CD8-positive, alpha-beta memory T cell (primary cell): ENCODE measurements at places on chromosomes 2 and 18.

DNA sequence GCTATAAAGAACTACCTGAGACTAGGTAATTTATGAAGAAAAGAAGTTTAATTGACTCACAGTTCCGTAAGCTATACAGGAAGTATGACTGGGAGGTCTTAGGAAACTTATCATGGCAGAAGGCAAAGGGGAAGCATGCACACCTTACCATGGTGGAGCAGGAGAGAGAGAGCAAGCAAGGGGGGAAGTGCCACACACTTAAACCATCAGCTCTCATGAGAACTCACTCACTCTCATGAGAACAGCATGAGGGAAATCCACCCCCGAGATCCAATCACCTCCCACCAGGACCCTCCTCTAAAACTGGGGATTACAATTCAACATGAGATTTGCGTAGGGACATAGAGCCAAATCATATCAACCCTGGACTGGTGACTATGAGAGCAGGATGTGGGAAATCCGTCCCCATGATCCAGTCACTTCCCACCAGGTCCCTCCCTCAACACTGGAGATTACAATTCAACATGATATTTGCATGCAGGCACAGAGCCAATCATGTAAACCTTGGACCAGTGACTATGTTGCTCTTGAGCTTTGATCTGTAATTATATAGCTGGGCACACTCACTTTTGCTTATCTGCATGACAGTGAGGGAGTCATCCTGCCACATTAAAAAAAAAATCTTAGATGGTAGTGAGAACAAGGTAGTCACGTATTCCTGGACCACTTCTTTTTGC is 12.9 kb downstream of the ADAM23 start:
- DNase-seq, result no peak

DNA sequence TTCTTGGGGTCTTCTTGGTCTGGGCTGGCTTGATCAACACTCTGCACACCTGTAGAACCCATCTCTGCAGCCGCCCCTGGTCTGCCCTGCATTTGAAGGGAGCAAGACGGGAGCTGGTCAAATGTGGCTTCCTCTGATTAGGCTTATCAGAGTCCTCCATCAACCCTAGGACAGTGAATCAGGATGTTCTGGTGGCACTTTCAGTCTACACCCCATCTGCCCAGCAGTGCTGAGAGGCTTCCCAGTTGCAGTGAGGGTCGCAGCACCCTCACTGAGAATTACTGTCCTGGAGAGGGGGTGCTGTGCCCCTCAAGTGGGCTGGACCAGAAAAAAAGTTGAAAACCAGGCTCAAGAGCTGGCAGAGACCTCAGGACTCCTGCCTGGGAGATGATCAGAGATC is 152.9 kb downstream of the DYSF start:
- no peak for DNase-seq

GRCh38 chr2:193808877-193809276 is 1614.1 kb upstream of the TMEFF2 start:
- no peak for DNase-seq

- DNase-seq, result no peak
Measured at GRCh38 chr2:172600557-172601008, 44.7 kb downstream of the PDK1 start.

DNA sequence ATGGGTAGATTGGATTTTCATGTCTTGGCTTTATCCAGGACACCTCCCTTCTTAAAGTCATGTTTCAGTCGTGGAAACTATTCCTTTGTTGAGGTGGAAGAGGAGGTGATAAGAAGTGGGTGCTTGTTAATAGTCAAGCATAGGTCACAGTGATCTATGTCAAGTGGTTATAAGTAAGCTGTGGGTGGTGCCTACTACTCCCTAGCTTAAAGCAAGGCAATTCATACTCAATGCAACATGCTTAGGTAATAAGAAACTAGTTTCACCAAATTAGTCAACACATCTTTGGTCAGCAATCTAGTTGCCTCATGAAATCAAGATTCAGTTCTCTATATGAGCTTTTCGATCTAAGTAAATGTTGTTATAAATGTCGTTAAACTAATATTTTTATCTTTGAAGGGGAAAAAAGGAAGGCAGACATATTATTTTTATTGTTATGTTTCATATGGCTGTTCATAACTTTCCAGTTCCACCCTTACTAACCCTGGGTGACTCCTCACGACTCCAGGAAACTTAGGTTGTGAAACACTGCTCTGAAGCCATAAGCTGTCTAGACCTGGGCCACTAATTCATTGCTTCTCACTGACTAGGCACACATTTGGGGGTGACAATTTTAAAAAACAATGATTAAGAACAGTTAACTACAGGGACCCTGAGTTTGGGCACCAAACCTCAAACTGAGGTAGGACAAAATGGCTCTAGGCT is 5.8 kb upstream of the ABCB11 start:
- no peak for DNase-seq

DNA sequence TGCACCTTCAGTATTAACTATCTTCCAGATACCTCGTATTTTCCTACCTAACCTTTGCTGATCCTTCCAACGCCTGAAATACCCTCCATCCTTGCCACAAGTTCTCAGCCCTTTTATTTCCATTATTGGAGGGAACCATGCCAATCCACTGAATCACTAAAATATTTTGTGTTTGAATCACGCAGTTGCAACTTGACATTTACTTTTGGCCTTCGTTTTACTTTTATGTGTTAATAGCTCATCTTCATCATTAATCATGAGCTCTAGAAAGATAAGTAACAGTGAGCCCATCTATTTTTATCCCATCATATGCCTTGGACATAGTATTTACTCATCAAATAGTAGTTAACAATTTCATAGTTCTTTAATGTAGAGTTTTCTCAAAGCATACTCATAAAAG is 463.2 kb downstream of the THSD7B start:
- DNase-seq, result no peak

DNA sequence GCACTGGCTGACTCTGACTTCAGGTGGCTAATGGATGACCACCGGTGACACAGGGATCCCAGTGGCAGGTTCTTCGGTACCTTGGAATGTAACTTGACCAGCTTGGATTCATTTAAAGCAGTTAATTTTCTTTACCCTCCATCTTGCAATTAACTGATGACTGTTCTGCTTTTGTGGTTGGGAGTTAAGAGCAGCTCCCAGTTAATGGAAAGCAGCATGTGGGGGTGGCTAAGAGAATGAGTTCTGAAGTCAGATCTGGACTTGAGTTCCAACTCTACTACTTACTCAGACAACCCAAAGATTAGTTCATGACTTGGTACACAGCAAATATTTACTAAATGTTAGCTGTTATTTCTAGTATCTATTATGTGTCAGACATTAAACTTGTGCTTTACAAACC is 58.5 kb downstream of the FAM228A start:
- no peak for DNase-seq

GRCh38 chr18:10033016-10033399 is 119.2 kb downstream of the VAPA start:
- no peak for DNase-seq

- DNase-seq, result no peak
Measured at GRCh38 chr2:23028106-23028505, 356.9 kb upstream of the KLHL29 start.

GRCh38 chr18:79326413-79327198 is 69.1 kb upstream of the NFATC1 start:
- DNase-seq, result no peak

GRCh38 chr2:127128445-127128904 is 21.5 kb upstream of the BIN1 start:
- DNase-seq, result no peak

GRCh38 chr2:230643576-230644291 is 68.9 kb upstream of the CAB39 start:
- DNase-seq, result peak; percentile 22

- no peak for DNase-seq
Measured at GRCh38 chr18:29157057-29157780, 980.3 kb upstream of the CDH2 start.
